ENCODE measurements at places on chromosomes 7 and 10.

GRCh38 chr10:47255033-47255813, 44.8 kb upstream of the GDF10 start:
- DNase-seq, result no peak

DNA sequence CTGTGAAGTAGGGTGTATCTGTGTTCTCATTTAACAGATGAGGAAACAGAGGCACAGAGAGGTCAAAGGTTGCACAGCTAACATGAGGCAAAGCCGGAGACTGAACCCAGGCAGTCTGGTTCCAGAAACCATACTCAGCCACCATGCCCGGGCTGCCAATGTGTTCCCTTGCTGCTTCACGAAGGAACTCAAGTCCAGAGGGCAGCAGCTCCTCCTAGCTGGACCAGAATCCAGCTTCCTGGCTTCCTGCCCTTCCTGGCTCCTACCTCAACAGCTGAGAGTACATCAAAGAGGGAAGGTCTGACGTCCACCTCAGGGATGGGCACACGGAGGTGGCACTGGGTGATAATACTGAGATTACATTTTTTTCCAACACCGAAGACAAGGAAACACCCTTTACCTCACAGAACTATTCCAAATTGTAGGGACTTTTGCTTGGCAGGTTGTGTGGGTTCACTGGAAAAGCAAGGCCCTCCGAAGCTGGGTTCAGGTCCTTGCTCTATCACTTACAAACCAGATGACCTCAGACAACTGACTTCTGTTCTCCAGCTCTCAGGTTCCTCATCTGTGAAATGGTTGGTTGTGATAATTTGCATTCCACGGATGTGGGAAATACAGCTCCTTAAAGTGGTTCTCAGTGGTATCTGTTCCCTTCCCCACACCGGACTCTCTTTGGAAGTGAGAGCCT, 154.1 kb upstream of the ZMIZ1 start:
- no peak for DNase-seq

DNA sequence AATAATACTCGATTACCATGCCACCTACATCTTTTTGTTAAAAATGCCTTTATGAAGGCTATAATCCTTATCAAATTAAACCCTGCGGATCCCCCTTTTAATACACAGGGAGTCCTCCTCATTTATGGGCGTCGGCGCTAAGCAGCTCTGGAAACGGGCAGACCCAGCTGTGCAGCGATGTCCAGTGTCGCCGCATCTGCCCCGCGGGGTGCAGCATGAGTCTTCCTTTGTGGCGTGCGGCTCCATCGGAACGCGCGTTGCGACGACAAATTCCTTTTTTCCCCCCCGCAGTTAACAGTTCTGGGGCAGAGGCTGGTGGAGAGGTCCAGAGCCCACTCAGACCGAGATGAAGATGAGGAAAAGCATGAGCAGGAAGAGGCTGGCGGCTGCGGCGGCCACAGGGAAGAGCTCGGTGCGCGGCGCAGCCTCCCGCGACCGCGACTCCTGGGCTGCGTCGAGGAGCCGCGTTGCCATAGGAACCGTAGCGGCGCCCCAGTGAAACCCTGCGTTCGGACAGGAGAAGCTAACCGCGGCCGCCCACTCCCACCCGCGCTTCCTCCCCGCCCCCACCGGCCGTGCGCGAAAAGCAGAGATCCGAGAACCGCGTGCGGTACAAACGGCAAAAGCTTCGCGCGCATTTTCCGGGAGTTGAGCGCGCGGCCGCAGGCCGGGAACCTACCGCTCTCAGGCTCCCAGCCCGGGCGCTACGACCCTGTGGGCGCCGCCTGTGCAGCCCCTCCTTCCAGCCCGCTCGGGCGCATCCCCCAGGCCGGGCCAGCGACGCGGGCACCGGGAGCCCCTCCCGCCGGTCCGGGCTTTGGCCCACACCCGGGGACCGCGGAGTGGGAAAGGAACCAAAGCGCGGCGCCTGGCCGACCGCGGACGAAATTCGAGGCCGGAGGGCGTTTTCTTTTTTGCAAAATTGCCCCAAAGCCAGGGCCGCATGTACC, 130.6 kb downstream of the SPAG6 start:
- peak; percentile 19 for DNase-seq

- DNase-seq, result no peak
Observed at GRCh38 chr10:50453940-50454339, 169.8 kb downstream of the SGMS1 start.

DNA sequence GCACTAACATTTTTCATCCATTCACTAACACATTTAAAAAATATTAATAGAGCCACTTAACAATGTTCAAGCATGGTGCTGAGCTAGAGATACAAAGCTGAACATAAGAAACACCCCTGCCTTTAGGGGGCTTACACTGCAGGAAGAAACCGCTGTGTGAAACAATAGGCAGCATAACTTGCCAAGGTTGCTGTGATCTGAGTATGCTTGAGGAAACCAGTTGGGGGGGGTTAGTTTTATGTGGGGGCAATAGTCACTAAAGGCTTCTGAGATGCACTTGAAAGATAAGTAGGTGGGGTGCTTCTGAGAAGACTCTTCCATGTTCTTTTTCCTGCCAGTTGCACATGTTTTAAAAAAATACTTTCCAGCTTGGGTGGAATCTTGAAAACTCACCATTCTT, 2.8 kb downstream of the RBM17 start:
- DNase-seq, result no peak

GRCh38 chr10:61063901-61064300, 119.9 kb upstream of the RHOBTB1 start:
- DNase-seq, result no peak

DNA sequence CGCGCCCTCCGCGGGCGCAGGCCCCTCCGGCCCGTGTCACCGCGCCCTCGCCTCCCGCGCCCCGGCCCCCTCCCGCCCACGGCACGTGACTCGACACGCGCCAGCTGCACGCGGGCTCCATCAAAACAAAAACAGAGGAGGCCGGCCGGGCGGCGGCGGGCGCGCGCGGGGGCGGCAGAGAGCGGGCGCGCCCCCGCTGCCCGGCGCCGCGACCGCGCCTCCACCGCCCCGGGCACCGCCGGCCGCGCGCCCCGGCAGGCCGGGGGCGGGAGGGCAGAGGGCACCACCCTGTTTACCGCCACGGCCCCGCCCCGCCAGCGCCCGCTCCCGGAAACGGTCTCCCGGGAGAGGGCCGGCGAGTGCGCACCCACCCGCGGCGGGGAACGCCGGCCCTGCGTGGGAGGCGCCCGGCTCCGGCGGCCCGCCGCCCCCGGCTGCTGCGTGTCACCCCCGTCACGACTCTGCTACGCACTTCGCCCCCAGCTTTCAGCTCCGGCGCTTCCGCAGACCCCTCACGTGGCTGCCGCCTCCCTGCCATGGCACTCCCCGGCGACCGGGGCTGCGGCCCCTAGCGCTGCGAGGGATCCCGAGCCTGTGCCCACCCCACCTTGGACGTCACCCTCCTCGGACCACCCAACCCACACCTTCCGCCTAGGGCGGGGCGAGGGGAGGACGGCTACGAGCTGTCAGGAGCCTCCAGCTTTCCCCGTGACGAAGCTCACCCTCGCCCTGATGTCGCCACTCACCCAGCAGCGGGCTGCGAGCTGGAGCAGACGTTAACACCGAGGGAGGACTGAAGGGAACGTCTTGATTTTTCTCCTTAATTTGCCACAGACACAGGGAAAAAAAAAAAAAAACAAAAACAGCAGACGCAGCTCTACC, 221.6 kb upstream of the MKLN1 start:
- peak; percentile 99 for DNase-seq
